ENCODE measurements at places on chromosomes 4 and X.

- DNase-seq: peak; percentile 81
Observed at GRCh38 chr4:128225148-128225547, 62.5 kb downstream of the PGRMC2 start.

GRCh38 chr4:52952540-52952939, 90.4 kb downstream of the RASL11B start:
- DNase-seq: no peak

DNA sequence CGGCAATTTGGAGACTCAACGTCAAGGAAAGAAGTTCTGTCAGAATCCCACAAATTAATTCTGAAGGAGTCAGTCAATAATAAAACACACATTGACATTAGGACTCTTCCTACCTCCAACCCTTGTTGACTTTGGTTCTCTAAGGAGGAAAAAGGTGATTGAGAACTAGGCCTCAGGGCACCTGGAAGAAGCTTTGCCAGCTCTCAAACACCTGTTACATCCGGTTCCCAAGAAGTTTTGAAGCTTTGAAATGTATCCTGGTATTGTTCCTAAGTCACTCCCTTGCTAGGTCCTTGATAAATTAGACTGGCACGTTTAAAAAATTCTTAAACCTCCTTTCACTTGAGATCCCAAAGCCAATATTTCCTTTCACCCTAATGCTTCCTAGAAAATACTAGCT, 1.7 kb upstream of the CCDC160 start:
- DNase-seq: no peak

- no peak for DNase-seq
Observed at GRCh38 chr4:26785810-26786209, 74.8 kb upstream of the STIM2 start.

DNA sequence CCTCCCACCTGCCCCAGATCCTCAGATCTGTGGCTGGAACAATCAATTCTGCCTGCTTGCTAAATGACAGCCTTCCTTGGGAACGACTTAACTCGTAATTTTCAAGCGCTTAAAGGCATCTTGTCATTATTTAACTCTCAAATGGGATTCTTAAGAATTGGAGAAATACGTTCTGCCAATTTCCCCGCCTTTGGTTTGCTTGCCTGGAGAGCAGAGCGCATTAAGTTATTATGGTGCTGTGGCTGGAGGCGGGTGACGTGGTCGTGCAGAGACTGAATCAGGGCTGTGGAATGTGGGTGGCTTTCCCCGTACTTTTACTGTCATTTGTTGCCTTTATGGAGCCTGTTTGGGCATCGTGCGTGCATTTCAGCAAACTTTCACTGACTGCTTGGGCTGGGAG, 78.9 kb upstream of the PSAPL1 start:
- no peak for DNase-seq

DNA sequence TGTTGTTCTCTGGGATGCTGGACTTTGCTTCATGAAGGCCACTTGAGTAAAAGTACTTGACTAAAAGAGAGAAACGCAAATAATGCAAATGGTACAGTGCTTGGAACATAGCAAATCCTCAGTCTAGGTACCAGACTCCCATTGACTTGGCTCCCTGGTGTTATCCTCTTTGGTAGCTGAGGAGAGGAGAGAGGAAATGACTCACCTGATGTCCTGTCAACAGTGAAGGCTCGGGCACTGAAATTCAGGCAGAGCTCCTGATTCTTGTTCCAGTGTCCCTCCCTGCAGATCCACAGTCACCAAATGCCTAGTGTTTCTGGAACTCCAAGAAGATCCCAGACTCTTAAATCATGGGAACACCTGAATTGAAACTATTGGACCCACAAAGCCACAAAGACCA, 22.5 kb upstream of the TCEAL4 start:
- no peak for DNase-seq

DNA sequence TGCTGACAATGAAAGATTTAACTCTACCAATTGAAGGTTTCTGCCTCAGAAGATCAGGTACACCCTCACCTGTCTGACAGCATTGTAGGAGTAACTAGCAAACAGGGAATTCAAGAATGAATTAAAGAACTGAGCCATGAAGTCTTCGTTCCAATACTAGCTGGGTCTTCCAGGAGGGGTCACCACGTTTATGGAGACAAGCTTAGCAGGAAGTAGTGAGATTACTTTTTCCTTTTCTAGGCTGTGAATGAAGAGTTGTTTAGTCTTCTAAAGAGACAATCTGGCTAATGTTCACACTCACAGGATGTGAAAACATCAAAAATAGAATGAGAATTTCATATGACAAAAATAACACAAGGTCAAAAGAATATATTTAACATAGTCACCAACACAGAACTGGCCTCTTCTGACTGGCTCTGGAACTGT, 54.9 kb downstream of the REELD1 start:
- no peak for DNase-seq

DNA sequence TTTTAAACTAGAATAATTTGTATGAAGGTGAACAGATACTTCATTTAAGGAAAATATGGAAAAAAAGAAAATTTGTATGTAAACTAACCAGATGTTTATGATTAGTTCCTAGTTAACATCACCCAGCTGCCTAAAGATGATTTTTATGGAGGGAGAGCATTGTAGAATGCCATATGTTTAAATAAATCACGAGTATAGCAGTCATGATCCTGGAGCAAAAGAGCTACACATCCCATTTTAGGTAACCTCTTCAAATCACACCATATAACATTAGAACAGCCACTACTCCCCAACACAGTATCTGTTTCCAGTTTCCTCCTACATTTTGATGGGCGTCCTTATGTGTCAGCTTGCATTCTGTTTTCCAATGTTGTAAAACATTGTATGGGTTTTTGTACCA, 571.9 kb upstream of the FAM241A start:
- no peak for DNase-seq

GRCh38 chr4:61379406-61379805, 179.3 kb downstream of the ADGRL3 start:
- DNase-seq: no peak

GRCh38 chrX:149871940-149872339, 9.0 kb upstream of the MAGEA8 start:
- DNase-seq: no peak

GRCh38 chrX:49915361-49916222, 6.8 kb upstream of the CLCN5 start:
- DNase-seq: peak; percentile 12

DNA sequence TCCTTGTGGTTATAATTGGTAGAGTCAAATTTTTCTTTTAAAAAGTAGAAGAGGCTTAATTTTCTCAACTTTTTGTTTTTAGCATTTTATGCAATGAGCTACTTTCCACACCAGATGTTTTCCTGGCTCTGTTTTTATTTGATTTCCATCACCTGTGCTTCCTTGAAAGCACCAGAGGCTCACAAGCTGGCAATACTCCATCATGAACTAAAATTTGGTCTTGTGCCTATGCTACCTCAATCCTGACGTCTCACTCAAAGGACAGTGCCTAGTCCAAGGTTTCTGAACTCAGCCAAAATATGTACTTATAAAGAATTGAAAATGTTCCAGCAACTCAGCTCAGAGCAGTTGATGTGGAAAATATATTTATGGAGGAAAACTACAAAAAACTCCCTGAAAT, 914.0 kb upstream of the PRKX start:
- no peak for DNase-seq

All from NCI-H446 treated with DMSO at 0.1 percent for 48 hours (cell line).